ENCODE measurements at places on chromosomes 2 and 18.
A peak's percentile ranks its signal among the peaks of the same experiment; 100 is the strongest.

GRCh38 chr2:200578778-200579177 is 7.0 kb upstream of the AOX1 start:
- no peak for DNase-seq

DNA sequence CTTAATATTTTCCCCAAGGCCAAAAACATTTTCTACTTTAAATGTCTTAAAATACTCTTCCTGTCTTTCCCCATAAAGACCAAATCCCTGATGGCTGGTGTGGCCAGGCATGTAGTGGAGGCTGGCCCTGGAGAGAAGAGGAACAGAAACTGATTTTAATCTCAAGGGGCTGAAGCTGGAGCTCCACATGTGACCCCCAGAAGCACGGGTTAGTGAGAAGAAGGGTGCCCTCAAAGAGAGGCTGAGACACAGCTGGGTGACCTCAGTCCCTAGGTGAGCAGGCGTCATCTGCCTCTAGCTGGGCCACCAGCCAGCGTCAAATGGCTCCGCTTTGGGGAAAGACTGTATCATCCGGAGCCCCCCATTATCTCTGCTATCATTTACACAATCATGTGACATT is 19.3 kb upstream of the TMEM18 start:
- DNase-seq = peak; percentile 49

DNA sequence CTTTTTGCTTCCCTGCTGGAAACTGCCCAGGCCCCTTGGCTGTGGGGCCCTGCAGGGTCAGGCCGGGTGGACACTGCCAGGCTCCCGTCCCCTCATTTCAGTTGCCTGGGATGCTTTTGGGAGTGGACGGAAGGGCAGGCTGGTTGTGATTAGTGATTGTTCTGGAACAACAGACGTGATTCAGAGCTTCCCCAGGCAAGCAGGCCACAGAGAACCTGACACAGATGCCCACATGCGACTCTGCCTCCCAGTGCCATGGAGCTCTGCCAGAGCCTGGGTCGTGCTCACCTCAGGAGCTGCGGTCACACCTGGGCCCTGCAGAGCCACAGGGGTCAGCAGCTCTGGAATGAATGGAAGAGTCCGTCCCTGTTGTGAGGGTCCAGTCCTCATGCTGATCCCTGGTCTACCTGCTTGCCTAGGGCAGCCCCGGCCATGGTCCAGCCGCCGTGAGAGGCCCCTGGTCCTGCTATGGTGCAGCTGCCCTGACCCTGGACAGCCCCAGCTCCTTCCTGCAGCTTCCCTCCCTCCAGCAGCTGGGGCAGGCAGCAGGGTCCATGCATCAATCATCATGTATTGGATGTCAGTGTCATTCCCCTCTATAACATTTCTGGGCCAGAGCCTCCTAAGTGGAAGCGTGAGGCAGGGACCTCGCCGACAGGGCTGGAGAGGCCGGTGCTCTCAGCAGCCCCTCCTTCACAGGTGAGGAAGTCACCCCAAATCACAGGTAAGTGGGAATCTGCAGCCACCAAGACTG is 518.6 kb upstream of the MYT1L start:
- no peak for DNase-seq

DNA sequence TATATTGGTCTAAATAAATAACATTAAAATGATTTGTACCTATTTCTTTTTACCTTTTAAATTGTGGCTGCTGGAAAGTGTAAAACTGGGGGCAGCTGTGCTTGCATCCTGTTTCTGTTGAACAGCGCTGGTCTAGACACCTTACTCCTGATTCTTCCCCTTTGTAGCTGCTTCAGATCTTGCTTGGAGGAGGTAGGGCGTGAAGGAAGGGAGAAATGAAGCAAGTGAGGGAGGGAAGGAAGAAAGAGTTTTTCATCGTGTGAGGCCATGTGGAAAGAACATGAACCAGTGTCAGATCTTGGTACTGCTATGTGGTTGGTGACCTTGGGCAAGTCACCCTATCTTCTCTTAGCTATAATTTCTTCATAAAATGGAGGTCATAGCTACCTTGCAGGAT is 89.0 kb upstream of the SEC11C start:
- no peak for DNase-seq

DNA sequence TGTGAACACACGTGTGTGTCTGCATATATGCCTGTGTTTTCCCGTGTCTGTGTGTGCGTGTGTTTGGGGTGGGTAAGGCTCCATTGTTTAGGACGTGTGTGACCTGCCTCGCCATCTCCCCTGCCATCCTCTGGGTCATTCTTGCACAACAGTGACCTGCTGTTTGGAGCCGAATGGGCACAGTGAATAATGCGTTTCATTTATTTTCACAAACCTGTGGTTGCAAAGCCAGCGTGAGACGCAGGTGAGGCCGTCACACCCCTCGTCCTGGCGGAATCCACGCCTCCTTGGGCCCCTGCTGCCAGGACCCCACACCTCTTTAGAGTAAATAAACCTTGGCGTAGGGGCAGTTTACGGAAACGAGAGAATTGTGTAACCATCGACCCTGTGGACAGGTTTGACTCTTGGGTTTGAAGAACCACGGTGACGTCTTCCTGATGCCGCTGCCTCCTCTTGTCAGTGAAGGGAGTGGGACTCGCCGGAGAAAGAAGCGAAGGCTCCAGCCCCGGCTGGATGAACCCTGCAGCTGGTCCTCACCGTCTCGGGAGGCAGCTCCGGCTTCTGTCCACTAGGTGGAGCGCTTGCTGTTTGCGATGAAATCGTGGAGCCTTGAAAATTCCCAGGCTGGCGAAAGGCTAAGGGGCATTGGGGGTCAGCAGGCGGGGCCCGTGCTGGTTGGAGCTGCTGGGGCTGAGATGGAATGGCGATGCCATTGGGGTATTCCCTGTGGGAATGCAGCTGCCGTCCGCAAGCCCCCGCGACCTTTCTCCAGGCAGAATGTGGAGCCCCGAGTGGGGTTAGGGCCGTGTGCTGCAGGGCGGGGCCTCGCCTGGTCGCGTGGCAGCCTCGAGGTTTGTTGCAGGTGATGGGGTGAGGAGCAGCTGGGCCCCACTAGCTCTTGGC is 81.1 kb downstream of the RTP5 start:
- peak; percentile 71 for DNase-seq

GRCh38 chr2:667332-667999 is 9.7 kb downstream of the TMEM18 start:
- DNase-seq = no peak

- no peak for DNase-seq
Measured at GRCh38 chr2:226413498-226414130, 386.0 kb downstream of the IRS1 start.

- no peak for DNase-seq
Measured at GRCh38 chr2:242024751-242025355, 155.3 kb downstream of the RTP5 start.

GRCh38 chr2:73841912-73842738 is 13.4 kb downstream of the STAMBP start:
- DNase-seq = no peak

DNA sequence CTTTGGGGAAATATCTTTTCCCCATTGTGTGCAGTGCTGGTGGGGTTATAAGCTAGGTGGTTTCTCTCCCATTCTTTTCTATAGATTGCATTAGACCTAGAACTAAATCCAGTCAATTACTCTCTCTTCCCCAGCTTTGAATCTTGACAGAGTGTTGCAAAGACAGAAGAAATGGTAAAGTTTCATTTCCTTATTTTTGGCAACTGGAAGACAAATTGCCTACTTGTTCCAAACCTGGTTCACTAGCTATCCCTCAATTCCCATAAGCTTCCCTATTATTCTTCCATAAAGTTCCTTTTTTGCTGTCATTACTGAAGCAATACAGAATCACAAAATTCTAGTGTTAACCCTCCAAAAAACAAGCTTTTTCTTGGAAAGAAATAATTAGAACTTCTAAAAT is 94.0 kb upstream of the ITGA4 start:
- DNase-seq = no peak

DNA sequence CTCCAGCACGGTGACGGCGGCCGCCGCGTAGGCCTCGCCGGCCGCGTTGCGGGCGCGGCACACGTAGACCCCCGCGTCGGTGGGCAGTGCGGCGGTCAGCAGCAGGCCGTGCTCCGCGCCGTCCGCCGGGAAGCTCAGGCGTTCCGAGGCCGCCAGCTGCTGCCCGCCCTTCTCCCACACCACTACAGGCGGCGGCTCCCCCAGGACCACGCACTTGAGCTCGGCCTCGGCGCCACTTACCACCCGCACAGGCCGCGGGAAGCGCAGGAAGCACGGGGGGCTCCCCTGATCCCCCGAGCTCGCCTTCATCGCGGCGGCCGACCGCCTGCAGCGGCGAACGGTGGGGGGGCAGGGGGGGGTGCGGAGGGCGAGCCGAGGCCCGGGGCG is 422 bp downstream of the OBSL1 start:
- no peak for DNase-seq

Data from memory B cell (primary cell).